Right atrium auricular region (tissue), 2 donors: ENCODE measurements at places on chromosomes 13 and 19.

DNA sequence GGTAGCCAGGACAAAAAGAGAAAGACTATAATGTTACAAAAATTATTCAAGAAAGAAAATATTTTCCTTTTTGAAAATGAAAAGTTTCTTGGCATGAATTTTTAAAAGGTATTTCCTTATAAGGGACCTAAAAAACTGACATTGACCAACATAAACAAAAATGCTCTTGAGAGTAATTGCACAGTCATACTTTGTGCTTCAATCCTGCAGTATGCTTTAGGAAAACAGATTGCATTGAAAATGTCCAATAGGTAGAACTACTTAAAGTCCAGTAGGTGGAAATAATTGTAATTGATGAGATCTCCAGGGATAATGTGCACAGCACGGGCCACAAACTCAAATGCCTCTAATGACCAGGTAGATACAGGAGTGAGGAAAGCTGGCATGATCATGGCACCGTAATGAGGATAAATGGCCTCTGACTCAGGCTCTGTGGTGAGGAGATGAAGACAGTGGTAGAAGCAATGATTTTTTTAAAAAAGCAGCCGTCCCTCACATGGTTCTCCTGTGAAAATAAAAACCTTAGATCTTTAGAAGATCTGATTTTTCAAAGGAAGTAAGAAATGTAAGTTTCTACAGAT lies 278.0 kb downstream of the ITGBL1 start:
- DNase-seq: no peak

GRCh38 chr13:46527237-46527636 lies 25.7 kb upstream of the LRCH1 start:
- DNase-seq: no peak

GRCh38 chr13:59119475-59119874 lies 1044.3 kb downstream of the DIAPH3 start:
- no peak for DNase-seq

DNA sequence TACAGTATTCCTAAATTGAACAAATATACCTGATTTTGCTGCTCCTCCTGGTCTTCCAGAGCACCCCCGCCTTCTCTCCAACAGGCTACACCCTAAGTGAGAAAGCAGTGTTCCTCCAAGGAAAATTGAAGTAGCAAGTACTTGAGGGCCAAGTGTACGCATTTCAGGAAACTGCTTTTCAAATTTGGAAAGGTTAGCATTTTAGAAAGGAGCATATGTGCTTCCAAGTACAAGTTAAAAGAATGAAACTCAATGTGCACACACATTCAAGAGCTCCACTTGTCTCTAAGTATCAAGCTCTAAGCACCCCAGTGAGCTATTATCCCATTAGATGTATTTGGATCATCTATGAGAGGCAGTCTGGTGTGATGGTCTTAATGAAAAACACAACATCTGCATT lies 25.8 kb downstream of the LHFPL6 start:
- DNase-seq: no peak

- no peak for DNase-seq
These were observed 29.1 kb downstream of the CERS4 start for GRCh38 chr19:8238251-8238650.

DNA sequence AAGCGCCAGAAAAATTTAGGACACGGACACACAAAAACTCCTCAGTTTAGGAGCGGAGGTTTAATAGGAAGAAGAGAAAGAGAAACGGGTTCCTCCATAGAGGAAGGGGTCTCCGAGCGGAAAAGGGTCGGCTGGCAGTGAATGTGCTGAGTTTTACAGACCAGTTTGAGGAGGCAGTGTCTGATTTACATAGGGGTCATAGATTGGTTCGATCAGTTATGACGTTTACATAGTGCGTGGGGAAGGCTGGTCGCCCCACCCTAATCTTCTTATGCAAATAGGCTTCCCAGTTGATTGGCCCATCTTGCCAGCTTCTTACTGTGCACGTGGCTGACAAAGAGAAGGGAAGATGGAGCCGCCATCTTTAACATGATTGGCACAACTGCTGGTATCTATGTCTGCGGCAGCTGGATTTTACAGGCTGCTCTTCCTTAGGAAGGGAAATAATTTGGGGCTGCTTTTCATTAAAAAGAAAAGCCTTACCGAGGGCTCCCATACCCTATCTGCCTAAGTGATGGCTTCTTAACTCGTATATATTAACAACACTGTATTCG lies 1.2 kb upstream of the ZNF225 start:
- no peak for DNase-seq

- DNase-seq: no peak
These were observed 28.2 kb downstream of the CILP2 start for GRCh38 chr19:19566306-19566705.

- no peak for DNase-seq
These were observed 238.2 kb downstream of the LIG4 start for GRCh38 chr13:107977071-107977574.

DNA sequence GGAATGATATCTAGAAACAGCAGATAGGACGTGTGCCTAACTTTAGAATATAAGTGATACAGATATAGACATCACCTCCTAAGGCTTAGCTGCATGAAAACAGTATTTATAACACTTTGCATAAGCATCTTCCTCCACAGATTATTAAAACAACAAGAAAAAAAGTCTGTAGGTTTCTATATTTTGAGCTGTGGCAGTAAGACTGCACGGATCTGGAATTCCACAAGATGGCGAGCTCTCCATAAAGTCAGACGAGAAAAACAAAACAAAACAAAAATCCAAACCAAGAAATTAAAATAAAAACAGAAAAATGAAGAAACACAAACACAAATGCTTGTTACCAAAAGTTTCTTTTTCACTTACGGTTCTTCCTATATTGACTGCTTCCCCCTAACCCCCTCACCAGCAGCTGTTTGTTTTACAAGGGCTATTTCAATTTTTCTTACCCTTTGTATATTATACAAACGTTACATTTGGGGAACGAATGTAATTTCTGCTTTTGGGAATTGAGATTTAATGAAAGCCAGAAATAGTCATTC lies 285.8 kb downstream of the MYO16 start:
- no peak for DNase-seq

DNA sequence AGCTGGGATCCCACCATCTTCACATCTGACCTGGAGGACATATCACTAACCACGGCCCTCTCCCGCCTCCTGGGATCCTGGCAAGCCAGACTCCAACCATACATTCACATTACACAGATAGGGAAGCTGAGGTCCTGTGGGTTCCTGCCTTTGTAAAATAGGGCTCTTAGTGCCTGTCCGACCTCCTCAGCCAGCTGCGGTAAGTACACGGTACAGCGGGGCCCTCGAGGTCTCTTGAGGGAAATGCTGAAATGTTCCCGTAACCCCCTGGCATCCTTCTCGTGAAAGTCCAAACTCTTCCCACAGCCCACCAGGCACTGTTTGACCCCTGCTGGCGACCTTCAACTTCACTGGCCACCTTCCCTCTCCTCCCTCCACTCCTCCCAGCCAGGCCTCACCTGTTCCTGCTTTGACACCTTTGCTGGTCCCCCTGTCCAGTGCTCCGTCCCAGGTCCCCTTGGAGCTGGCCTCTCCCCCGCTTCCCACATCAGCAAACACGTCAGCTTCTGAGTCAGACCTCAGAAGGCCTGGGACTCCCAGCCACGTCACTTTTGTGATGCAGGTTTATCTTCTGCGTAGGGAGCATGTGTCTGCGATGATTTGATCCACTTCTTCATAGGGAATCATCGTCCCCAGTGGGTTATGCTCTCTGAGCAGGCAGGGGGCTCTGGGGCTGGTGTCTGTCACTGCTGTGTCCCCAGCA lies 8.8 kb upstream of the GNG7 start:
- no peak for DNase-seq

DNA sequence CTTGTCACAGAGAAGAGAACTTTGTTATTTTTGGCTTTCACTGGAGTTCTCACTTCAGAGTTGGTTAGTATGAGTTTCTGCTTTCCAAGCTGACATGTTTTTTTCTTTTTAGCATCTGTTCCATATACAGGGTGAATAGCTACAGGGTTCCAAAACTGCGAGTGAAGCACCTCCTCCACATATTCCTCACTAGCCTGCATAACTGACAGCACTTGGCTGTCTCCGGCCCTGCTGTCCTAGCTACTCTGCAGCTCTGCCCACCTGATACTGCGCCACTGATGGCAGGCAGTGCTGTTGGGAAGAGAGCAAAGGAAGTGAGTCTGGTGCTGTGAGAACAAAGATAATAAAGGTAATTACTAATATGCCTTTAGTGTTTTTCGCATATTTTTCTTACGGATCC lies 6.8 kb downstream of the ATP8A2 start:
- no peak for DNase-seq

GRCh38 chr13:28820099-28821051 lies at the start of gene MTUS2:
Gene MTUS2, plus strand, starts transcription at chr13:28820339.
- DNase-seq: no peak

- no peak for DNase-seq
These were observed 58.2 kb downstream of the SLITRK1 start for GRCh38 chr13:83824120-83824519.

- DNase-seq: no peak
These were observed 2541.1 kb downstream of the PCDH9 start for GRCh38 chr13:64688893-64689677.

- DNase-seq: no peak
These were observed 518.4 kb upstream of the SLITRK1 start for GRCh38 chr13:84400706-84401105.

DNA sequence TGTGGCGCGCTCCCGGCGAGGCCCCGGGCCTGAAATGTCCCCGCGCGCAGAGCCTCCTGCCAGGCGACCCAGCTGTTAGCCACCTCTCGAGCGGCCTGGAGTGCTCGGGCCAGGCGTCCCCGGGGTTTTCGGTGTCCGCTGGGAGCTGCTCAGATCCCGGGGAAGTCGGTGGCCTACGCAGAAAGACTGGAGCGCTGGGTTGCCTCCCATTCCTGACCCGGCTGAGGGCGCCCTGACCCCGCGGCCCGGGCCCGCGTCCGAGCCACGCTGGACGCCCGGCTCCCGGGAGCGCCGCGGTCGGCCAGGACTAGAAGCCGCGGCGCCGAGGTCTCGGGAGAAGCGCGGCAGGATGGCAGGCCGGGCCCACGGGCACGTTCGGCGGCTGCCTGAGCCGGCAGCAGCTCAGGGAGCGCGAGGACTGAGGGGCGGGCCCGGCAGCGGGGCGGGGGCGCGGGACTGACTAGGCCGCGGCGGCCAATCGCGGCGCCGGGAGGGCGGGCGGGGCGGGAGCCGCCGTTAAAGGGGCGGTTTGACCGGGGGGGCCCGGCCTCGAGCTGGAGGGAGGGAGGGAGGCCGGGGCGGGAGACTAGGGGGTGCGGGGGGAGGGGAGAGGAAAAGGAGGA lies 1.3 kb upstream of the ZIC2 start:
- DNase-seq: peak; percentile 57

GRCh38 chr19:571566-571974 lies 826 bp upstream of the BSG start:
- no peak for DNase-seq

DNA sequence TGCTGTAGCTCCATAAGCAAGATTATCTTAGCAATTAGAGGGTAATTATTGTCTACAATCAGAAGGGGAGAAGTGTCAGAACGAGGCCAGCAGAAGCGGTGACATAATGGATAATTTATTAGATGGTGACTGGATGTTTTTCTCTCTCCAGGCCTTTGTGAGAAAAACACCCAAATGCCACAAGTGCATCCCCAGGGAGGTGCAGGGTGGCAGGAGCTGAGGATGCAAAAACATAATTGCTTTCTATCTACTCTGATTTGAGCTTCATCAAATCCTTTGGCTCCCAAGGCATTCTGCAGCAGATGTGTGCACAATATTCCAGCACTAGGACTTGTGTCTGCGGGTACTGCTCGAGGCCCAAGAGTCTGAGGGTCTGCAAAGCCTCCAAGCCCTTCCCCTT lies 220.1 kb upstream of the SERP2 start:
- DNase-seq: no peak

DNA sequence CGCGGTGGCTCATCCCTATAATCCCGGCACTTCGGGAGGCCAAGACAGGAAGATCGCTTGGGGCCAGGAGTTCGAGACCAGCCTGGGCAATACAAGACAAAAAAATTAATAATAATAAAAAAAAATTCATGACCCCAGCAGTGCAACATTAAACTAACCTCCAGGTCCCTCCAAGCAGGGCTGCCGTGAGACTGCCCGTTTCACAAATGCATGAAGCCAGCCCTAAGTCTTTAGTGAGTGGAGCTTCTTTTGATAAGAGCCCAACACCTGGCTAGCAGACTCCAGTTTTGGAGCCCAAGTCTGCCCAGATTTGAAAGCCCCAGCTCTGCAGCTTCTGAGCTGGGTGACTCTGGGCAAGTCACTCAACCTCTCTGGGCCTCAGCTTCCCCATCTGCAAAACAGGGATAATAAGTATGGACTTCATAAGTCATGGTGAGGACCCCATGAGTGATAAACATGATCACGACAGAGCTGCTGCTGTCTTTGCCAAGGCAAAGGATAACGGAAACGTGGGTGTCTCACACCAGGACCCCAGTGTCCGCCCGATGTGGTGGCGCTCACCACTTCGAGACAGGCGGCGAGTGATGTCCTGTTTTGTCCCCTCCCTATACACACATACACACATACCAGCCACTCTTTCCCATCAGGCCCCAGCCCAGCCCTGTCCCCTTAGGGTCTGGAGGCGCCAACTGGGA lies 38.4 kb upstream of the NANOS3 start:
- no peak for DNase-seq

- DNase-seq: no peak
These were observed 13.6 kb upstream of the LATS2 start for GRCh38 chr13:21075011-21075378.

DNA sequence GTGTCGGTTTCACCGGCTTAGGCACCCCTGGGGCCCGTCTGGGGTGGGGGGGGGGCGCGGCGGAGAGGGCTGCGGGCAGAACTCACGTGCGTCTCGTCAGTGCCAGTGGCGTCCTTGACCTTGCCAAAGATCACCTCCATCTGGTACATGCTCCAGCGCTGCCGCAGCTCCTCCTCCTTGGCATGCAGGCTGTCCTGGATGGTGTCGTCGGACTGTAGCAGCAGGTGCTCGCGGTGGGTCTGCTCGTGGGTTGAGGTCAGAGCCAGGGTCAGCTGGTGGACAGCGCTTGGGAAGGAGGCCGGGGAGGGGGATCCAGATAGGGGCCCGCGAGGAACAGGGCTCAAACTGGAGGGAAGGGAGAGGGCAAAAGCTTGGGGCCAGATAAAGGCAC lies 4.7 kb upstream of the RGL3 start:
- no peak for DNase-seq

GRCh38 chr13:29428310-29429181 lies 166.9 kb downstream of the SLC7A1 start:
- no peak for DNase-seq

DNA sequence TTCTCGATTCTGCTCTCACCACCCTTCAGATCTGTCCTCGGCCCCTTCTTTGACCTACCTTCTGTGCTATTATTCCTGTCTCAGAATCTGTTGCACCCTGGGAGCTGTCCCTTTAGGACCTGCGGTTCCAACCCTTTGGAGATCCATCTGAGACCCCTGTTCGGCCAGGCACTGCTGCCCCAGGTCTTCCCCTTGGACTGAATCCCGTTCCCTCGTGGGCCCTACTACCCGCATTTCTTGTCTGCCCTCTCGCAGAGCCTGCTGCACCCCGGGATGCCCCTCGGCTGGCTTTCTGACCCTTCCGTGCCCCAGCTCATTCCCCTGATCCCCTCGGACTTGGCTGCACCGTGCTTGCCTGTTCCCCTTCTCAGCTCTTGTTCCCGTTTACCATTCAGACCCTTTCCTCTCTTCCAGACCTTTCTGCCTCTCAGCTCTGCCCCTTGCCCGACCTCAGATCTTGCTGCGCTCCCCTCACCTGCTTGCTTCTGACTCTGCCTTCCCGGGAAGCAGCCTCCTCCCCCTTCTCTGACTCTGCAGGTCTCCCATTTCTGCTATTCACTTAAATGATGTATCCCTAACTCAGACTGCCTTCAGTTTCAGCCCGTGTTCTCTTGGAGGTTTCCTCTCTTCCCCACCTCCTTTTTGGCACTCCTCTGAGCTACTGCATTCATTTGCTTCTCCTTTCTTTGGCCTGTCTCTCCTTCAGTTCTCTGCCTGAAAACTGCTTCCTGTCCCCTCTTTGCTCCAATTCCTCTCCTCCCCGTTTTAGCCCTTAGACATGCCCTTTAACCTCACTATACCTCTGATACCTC lies 1.1 kb downstream of the ARHGAP35 start:
- no peak for DNase-seq
